NCI-H2081 (cell line): ENCODE measurements at places on chromosomes 13 and 19.

GRCh38 chr13:30730526-30730925, 4.8 kb upstream of the ALOX5AP start:
- no peak for DNase-seq

- no peak for DNase-seq
These were observed 20.3 kb downstream of the GRTP1 start for GRCh38 chr13:113343692-113343968.

GRCh38 chr19:19316082-19316481, 4.2 kb downstream of the SUGP1 start:
- no peak for DNase-seq

DNA sequence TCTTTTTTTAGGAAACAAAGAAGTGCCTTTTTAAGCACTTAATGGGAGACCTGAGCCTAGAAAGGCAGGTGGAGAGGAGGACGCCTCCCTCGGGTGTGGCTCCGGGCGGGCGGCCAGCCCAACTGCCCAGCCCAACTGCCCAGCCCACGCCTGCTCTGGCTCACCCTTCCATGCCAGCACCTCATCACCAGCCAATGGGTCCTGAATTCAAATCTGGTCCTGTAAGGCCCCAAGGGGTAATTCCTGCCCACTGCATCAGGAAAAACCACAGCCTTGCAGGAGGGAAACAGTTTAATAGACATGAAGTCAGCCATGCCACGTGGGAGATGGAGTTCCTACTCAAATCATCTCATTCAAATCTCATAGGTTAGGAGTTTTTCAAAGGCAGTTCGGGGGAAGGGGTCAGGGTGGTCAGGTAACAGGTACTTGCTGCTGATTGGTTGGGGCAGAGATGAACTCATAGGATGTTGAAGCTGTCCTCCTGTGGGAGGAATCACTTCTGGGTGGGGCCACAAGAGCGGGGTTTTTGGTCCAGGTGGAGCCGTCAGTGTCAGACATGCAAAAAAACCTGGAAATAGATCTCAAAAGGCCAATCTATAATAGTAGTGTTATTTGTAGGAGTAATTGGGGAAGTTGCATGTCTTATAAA, 64.9 kb downstream of the HSPH1 start:
- DNase-seq, result no peak
